ENCODE measurements at places on chromosomes 1 and 21.

GRCh38 chr1:112509005-112509659 is 367 bp downstream of the WNT2B start:
- DNase-seq, result no peak

GRCh38 chr1:79726321-79726720 is 719.8 kb upstream of the ADGRL4 start:
- no peak for DNase-seq

- no peak for DNase-seq
Measured at GRCh38 chr1:229355661-229356060, 12.8 kb upstream of the CCSAP start.

DNA sequence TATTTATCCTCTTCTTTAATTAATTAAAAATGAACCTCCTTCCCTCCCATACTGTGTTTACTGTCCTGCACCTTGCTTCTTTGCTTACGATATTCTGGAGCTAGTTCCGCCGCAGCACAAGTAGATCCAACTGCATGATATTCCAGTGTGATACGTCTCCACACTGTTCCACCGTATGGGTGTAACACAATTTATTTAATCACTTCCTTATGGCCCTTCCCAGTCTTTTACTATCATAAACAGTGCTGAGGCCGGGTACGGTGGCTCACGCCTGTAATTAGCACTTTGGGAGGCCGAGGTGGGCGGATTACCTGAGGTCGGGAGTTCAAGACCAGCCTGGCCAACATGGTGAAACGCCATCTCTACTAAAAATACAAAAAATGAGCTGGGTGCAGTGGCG is 25.7 kb downstream of the CNST start:
- no peak for DNase-seq

DNA sequence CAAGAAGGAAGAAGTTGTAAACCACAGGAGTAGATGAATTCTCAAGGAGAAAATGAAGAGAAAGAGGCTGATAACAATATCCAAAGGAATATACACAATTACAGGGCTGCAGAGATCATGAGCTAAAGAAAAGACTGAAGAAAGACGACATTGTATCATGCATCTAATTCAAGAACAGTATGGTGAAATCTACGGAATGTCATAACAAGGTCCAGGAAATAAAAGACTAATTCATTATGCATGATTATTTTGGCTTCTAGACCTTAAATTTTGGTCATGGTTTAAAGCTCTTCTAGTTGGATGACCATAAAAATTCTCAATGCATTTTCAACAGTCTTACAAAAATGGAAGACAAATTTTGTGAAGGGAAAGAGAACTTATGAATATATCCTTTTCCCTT is 71.7 kb downstream of the SH3GLB1 start:
- no peak for DNase-seq

- DNase-seq, result no peak
Measured at GRCh38 chr1:116740746-116741145, 13.5 kb upstream of the CD2 start.

DNA sequence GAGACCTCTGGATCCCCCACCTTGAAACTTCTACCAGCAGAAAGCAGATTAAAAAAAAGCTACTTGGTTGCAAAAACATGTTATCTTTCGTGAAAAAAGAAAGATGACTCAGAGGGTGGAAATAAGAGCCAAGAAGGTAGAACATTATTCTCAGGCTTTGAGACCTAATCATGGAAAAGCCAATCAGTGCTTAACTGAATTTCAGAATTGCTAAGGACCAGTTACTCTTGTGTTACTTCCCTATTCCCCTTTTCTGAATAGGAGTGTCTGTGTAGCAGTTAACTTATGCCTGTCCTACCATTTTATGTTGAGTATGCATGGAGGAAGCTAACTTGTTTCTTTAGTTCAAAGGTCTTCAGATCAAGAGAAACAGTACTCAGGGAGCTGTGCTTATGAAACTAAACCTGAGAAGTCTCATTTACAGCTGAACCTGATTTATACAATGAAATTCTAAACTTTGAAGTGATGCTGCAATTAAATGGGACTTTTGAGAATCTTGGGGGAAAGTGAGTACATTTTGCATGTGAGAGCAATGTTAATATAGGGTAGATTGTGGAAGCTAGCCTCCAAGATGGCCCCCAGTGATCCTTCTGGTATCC is 15.1 kb upstream of the FOXD3 start:
- DNase-seq, result no peak

DNA sequence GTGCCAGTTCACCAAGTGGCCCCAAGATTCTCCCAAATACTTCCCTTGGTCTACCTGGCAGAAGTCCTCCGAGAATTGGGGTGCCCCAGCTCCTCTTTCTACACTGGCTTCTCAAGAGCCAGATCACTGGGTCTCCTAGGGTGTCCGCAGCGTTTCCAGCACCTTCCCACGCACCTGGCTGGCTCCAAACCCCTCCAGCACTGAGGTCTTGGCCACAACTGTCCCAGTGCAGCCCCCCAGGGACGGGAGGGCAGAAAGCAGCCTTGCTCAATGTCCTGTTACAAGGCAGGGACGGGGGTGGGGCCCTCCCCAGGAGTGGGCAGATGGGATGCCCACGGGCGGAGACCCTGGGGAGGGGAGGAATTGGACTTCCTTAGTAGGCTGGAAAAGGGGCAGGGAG is 1.1 kb downstream of the ECE1 start:
- no peak for DNase-seq

- DNase-seq, result no peak
Measured at GRCh38 chr1:199857108-199857507, 170.4 kb upstream of the NR5A2 start.

DNA sequence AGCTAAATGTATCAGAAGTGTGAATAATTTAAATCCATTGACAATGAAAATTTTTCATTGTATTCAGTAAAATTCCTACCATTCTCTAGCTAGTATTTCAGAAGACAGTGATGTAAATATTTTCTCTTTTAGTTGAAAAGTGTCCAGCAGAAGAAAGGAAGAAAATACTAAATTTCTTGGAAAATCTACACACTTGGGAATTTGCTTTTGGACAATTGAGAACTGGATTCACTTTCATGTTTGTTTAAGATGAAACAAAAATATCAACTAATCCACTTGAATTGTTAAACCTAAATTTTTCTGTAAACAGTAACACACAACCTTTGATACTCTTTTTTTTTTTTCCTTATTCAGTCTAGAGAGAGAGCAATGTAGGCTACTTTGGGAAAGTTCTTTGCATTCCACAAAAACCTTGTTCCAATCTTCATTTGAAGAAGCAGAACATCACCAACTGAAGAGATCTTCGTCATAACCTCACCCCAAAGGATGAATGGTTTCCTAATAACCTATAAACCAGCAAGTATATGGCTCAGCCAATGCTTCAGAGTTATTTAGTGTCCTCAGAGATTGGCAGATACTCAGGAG is 155.1 kb upstream of the GORAB start:
- no peak for DNase-seq

GRCh38 chr1:241716915-241717656 is 65.0 kb downstream of the WDR64 start:
- no peak for DNase-seq

DNA sequence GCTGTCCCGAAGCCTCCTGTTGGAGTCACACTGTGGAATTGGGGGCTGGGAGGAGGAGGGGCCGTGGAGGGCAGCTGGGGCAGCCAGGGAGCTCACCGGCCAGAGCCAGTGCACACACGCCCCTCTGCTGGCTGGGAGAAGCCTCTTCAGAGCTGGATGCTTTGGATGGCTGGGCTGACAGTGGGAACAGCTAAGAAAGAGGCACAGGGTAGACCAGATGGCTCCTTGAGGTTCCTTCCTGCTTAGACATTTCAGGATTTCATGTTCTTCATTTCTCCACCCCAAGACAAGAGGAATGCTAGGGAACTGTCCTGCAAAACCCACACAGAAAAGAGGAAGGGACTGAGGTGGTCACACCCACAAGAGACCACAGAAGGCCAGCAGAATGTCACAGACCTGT is 254.8 kb upstream of the VAMP3 start:
- no peak for DNase-seq

GRCh38 chr1:97691325-97691724 is 229.5 kb downstream of the DPYD start:
- no peak for DNase-seq

DNA sequence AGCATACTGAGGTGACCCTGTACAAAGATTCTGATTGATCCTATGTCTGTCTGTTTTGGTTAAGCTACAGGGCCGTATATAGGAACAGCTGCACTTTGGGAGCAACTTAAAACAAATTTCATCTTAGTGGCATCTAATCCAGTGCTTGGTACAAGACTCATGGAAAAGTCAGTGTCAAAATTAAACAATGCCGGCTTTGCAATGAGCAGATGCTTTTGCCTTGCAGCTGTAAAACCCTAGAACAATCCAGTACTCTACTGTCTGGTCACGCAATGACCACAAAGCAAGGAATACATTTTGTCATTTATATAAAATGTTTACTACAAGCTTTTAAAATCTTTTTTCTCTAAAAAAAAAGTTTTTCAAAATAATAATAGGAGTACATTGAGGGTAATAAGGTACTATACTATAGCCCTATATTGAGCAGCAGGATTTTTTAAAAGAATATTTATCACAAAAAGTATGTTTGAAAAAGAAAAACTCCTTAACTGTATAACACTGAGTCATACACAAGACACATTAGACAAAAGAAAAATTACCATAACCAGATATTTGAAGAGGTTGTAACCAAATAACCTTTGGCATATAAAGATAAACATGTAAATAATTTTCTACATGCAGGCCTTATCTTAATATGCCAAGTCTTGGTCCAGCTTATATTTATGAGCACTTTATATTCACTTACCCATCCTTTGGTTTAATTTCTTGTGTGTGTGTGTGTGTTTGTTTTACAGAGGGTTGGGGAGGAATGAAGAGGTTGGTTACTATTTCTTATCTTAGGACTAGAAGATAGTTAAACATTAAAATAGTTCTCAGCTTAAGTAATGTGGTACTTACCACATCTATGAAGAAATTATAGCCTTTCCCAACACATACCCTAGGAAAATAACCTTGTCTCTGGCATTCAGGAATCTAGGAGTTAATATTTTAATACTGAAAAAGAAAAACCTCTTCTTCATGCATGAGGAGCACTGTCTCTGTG is 262.3 kb downstream of the FAF1 start:
- no peak for DNase-seq

GRCh38 chr1:151309811-151310323 is 17.3 kb downstream of the PI4KB start:
- DNase-seq, result no peak

GRCh38 chr1:174914991-174915390 is 84.8 kb upstream of the CACYBP start:
- no peak for DNase-seq

DNA sequence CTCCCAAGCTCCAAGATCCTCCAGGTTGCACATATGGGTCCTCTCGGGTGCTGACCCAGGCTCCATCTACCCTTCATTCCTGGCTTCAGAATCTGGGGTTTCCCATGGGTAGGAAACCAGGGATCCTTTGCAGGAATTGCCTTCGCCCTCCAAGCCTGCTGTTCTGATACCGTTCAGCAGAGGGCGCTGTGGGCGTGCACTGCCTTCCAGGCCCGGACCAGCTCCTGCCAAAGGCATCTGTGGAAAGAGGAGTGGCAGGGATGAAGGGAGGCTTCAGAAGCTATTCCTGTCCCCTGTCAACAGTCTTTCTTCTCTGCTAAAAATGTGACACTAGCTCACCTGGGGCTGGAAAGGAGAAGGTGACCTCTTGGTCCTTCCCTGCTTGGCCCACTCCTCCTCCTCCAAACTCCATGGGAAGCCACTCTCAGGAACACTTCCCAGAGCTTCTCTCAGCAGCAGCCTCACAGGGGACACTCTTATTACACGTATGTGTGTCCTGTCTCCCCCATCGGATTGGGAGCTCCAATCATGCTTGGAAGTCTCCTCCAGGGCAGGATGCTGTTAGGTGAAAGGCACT is 71.2 kb downstream of the VWA5B1 start:
- no peak for DNase-seq

DNA sequence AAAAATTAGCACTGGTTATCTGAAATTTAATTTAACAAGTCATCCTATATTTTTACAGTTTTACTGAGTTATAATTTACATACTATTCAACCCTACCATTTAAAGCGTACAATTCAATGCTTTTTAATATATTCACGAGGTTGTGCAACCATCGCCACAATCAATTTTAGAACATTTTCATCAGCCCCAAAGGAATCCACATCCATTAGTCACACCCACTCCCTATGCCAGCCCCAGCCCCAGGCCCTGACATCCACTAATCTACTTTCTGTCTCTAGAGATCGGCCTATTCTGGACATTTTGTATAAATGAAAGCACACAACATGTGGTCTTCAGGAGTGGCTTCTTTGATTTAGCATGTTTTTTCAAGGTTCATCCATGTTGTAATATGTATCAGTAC is 134.7 kb downstream of the PSMG1 start:
- DNase-seq, result no peak

- no peak for DNase-seq
Measured at GRCh38 chr1:87603626-87604025, 274.9 kb downstream of the LMO4 start.

DNA sequence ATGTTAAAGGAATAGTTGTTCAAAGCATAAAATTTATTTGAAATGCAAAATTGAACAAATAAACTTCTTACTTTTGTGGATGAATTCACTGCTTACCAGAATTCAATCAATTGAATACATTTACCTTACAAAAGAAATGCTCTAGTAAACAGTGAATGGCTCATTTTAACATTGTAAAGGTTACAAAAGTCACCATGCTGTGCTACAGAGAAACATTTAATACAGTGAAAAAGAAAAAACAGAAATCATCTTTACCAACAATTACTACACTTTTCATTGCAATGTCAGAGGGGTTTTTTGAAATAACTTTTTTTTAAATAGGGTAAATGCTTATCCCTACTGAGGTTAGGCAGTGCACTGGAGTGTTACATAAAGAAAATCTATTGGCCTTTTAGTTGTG is 853.0 kb downstream of the NCAM2 start:
- no peak for DNase-seq

- no peak for DNase-seq
Measured at GRCh38 chr21:31201144-31201543, 142.9 kb downstream of the TIAM1 start.

GRCh38 chr1:177620636-177621190 is 349.1 kb downstream of the SEC16B start:
- DNase-seq, result no peak
